ENCODE measurements at places on chromosomes 7 and 10.

GRCh38 chr7:74025730-74026129, 2.2 kb upstream of the ELN start:
- no peak for DNase-seq

- DNase-seq, result peak; percentile 53
Measured at GRCh38 chr10:43260117-43260761, 6.6 kb downstream of the RASGEF1A start.

GRCh38 chr10:131180086-131180485, 131.4 kb downstream of the TCERG1L start:
- no peak for DNase-seq

DNA sequence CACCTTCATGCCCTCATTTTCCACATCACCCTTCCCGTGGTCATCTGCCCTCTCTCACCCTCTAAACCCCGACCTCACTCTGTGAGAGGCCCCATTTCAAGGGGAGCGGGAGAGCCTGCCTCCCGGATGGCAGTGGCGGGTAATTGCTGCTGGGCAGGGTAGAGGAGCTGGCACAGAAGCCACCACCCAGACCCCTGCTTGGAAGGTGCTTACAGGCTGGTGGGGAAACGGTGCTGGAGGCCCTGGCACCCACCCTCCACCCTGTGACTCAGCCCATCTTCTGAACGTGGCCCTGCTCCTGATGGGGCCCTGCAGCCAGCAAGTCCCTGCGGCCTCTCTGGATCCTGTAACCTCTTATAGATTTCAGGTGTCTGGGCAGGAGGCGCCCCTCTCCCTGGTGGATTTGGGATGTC, 10.6 kb upstream of the PWWP2B start:
- DNase-seq, result no peak

- no peak for DNase-seq
Measured at GRCh38 chr10:99233689-99234037, 2.0 kb downstream of the HPSE2 start.

GRCh38 chr7:75861636-75862035, 17.2 kb upstream of the RHBDD2 start:
- no peak for DNase-seq

GRCh38 chr10:35420827-35421552, 84.7 kb downstream of the CCNY start:
- no peak for DNase-seq

DNA sequence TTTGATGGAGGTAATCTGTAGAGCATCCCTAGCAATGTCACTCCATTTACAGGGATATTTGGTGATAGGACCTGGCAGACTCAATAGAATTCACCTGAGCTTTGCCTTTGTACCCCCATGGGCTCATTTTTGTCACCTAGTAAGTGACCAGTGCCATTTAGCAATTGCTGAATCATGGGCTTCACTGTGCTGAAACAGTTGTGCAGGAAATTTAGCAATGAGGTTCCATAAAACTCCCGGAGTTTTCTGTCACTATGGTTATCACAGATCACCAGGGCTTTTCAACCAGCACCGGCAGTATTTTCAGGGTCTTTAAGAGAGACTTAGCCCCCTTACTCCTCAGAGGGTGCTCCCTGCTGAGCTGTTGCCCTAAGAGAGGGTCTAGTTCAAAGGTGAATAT, 40.2 kb downstream of the FAS start:
- no peak for DNase-seq

- DNase-seq, result no peak
Measured at GRCh38 chr7:134755422-134756022, 23.9 kb upstream of the CALD1 start.

DNA sequence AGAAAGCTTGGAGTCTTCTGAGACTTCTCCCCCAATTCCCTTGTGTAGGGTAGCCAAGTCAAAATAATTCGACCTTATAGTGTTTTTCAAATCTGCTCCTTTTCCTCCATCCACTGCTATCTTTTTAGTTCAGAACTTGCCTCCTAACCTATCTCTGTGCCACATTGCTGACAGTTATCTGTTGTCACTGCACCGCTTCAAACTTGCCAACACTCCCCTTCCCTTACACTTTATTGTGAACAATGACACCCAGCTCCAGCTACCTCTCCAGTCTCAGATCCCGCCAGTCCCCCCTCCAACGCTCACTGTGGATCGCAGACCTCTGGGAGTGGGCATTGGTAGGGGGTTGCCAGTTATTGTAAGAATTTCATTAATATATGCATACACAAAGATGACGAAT, 16.3 kb upstream of the HPS1 start:
- DNase-seq, result no peak

DNA sequence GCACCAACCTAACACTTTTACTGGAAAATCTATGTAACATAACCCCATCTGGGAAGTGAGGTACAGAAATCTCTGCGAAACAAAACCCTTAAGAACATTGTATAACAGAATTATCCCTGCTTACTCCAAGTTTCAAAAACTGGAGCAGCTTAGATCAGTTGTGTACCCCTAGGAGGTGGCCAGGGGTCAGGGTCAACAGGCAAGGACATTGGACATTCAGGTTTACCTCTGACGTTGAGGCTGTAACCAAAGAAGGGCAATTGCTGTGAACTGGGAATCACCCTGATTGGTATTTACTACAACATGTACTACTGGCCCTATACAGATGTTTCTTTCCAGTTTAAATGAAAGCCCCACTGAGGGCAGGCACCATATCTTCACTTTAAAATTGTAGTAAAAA, 13.1 kb downstream of the SFXN3 start:
- no peak for DNase-seq

DNA sequence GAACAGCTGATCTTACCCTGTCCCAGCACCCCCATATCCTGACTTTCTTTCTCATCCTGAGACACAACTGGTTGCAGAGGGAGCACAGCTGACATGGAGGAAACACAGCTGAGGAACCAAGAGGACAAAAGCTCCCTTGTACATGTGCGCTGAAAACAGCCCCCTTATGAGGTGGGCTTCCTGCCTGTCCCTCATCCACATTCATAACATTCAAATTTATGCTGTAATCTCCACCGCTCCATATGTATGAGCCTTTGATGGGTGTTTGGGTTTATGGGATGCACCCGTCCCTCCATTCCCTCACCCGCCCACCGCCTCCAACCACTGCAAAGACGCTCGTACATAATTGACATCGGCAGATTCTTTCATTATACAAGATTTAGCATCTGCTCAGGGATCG, 49.6 kb upstream of the BTRC start:
- DNase-seq, result no peak

- DNase-seq, result no peak
Measured at GRCh38 chr10:113053881-113054280, 103.8 kb downstream of the TCF7L2 start.

DNA sequence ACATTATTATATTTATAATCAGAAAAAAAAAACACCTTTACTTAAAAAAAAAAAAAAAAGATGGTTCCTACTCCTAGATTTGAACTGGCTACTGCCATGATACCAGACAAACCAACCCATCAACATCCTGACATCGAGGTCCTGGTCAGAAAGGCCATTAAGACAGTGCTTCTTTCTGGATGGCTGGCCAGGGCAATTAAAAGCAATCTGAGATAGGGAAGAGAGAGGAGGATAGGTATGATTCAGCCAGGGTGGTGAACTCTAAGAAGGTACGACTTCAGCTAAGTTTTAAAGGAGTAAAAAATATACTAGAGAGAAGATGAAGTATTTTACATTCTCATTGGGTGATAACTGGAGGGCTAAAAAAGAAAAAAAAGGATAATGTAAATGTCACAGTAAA, 139.0 kb downstream of the DOCK4 start:
- DNase-seq, result no peak

DNA sequence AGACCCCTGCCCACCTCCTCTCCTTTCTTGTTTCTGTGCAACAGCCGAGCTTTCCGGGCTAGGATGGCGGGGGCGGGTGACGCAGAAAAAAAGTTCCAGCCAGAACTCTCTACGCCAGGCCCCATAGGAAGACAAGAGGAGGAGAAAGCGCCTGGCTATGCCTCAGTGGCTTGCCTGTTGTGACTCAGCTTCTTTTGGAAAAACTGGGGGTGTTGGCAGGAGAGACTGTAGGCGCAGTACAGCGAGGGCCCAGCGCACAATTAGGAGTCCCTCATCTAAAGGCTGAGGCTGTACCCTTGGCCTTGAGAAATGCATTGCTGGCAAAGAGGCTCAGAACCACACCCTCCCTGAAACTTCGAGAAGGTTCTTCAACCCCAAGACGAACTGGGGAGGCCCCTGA, 28.0 kb upstream of the KPNA7 start:
- no peak for DNase-seq

GRCh38 chr7:41573015-41573414, 129.9 kb downstream of the INHBA start:
- DNase-seq, result no peak

DNA sequence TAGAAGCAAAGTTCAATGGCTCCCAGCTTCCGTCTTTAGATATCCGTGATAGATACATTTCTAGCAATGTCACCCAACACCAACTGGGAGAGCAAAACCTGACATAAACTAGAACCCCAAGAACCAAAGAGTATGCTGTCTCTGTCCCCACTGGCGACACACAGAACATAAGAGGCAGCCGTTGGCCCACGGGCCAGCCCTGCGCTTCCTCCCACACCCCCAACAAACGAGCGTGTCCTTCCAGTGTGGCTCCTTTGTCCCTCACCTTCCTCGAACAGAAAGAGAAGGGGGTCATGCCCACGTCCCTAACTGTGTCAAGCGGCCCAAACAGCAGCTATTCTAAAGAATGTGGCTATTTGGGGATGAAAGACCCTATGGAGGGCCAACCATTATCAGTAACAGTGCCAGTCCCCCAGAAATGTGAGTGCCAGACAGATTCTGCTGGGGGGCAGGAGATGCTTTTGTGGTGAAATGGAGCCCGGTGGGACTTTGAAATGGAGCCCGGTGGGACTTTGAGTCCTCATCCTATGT, 171.9 kb downstream of the USP6NL start:
- no peak for DNase-seq

DNA sequence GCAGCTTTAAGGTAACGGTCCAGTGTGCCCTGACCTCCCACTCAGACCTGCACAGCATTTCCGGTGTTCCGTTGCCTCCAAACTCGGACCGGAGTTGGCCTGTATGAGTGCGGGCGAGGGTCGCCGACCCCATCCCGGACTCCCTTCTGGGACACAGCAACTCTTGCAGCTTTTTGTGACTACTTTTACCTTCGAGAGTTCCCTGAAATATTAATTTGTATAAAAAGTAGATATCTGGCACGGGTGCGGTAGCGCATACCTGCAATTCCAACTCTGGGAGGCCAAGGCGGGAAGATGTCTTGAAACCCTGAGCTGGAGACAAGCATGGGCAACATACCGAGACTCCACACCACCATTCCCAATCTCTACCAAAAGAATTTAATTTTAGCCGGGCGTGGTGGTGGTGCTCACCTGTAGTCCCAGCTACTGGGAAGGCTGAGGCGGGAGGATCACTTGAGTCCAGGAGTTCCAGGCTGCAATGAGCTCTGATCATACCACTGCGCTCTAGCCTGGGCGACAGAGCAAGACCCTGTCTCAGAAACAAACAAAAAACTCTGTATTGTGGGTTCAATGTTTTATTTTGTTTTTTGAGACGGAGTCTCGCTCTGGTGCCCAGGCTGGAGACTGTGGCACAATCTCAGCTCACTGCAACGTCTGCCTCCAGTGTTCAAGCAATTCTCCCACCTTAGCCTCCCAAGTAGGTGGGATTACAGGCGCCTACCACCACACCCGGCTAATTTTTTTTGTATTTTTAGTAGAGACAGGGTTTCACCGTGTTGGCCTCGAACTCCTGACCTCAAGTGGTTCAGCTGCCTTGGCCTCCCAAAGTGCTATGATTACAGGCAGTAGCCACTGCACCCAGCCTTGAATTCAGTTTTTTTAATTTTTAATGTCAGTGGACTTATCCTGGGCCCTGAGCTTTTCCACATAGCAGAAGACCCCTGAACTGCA, 1.1 kb upstream of the PPP1R35 start:
- no peak for DNase-seq

GRCh38 chr10:94213001-94213530, 149.7 kb downstream of the NOC3L start:
- no peak for DNase-seq

- DNase-seq, result no peak
Measured at GRCh38 chr7:125606671-125607070, 677.0 kb upstream of the POT1 start.

GRCh38 chr7:114242992-114243507, 171.6 kb upstream of the FOXP2 start:
- no peak for DNase-seq

DNA sequence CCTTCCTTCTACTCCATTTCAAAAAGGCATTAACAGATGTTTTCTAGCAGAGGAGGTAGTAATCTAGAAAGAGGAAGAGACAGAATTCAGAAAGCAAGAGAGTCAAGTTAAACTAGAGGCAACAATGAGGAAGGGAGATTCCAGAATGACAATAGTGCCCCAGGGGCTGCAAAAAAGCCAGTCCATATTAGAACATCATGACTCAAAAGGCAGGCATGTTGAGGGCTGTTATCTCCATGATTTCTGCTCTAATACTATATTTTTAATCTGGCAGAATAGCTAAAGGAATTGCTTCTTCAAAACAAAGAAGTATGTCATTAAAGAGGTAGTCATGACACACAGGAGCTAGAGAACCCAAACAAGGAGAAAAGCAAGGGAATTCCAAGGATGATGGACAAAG, 599.6 kb downstream of the INHBA start:
- no peak for DNase-seq

DNA sequence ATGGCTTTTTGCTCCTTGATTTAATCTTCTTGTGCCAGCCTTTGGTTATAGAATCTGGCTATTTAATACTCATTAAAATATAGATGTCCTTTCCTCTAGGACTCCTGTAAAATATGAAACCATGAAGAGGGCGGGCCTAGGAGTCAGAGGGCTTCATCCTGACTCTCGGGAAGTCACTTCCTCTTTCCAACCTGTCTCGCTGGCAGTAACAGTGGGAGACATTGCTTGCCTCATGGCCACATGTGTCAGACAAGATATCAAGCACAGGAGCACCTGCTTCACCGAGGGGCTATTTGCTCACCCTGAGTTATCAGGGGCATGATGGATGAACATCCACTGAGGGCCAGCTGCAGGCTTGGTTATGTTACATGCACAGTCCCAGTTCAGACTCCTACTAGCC, 31.0 kb downstream of the SLIT1 start:
- DNase-seq, result peak; percentile 66

DNA sequence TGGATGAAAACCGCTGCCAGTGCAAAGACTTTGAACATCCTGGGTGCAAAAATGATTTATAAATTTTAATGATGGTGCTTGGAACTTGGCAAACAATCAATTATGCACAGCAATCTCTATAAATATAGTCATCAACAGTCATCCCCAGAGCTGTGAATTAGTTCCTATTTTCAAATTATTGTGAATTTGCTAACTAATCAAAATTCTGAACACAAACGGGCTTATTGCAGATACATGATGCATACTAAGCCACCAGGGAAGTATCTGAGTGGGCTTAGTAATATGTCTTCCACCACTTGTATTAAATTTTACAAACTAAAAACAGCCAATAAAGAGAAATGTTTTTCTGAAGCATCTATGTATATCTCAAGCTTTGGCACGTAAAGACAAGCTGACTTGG, 165.2 kb downstream of the CALCR start:
- no peak for DNase-seq

All from SHP77 (cell line).